PC-3 (cell line): ENCODE measurements at places on chromosomes 5 and 9. TPM values are rescaled to one million over a fixed set of nuclear protein-coding genes. Genes with fewer than 3 reads are reported as not detected.
A peak's percentile ranks its signal among the peaks of the same experiment; 100 is the strongest.

The HARS1 gene
- total RNA-seq = 76.1 and 87.1 TPM in 2 replicates

The AKNA gene
- total RNA-seq = 7.6 and 9.1 TPM in 2 replicates

The LYRM7 gene
- 5.0 and 6.7 TPM in 2 replicates for total RNA-seq

The SLC45A2 gene
- not detected in 2 replicates for total RNA-seq

The PCDH12 gene
- total RNA-seq = 0.15 TPM in 1 of 2 replicates, not detected in the other

The ZNF608 gene
- 0.95 and 1.2 TPM in 2 replicates for total RNA-seq

The NEUROG1 gene
- not detected in 2 replicates for total RNA-seq

- no peak for DNase-seq
- no peak overlapping the region for H3K4me3 ChIP-seq
- H3K4me1 ChIP-seq = no peaks in the 10 kb centered on the region
- H3K27me3 ChIP-seq = no peaks in the 10 kb centered on the region
- H3K36me3 ChIP-seq = no peaks in the 10 kb centered on the region
Observed at GRCh38 chr9:121242959-121243346, 25.0 kb upstream of the GSN start.

GRCh38 chr5:174311531-174312269 lies 266.2 kb downstream of the NSG2 start:
- H3K27me3 ChIP-seq = peaks cover 80% of the 10 kb centered on the region
- peak overlapping the region; percentile 67 for H3K4me3 ChIP-seq
- no peaks in the 10 kb centered on the region; the same call in 1 of the 2 replicates for H3K4me1 ChIP-seq
- peak; percentile 68 for DNase-seq
- no peaks in the 10 kb centered on the region for H3K36me3 ChIP-seq

- no peak overlapping the region for H3K27ac ChIP-seq
- H3K36me3 ChIP-seq = no peaks in the 10 kb centered on the region
- no peak overlapping the region for H3K4me3 ChIP-seq
- H3K4me1 ChIP-seq = no peaks in the 10 kb centered on the region
- H3K27me3 ChIP-seq = no peaks in the 10 kb centered on the region
Observed at GRCh38 chr9:88303721-88304451, 84.4 kb upstream of the SPIN1 start.

GRCh38 chr9:137590469-137591383 lies at the start of gene ZMYND19:
Gene ZMYND19 (minus strand): TSS chr9:137590512. CDS start chr9:137590263, 249 bp downstream.
- peak within 1 kb of the TSS; percentile 89 for H3K4me3 ChIP-seq
- H3K36me3 ChIP-seq = peaks cover 10% of the 10 kb centered on the region; the same call in 1 of the 2 replicates
- no peak within 1 kb of the TSS for H3K27ac ChIP-seq
- H3K27me3 ChIP-seq = no peaks in the 10 kb centered on the region

DNA sequence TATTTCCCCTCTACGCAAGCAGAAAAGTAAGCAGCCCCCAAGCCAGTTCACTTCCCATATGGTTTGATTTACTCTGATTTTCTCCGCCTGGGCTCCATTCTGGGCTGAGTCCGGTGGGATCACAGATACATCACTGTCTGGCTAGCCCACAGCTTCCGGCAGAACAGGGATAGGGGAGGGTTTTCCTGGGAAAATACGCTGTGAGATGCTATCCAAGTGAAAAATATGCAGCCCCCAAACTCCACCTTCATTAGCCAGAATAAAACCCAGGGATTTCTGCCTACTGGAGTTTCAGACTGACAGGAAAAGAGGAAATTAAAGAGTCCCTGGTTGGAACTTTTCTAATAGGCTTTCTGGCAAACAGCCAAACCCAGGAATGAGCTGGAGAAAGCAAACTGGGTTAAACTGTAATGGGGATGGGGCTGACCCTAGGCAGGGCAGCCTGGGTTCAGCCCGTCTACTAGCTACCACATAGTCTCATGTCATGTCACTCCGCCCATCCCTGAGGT lies 16.9 kb upstream of the NIPAL4 start:
- no peak overlapping the region for H3K4me3 ChIP-seq
- H3K27ac ChIP-seq = no peak overlapping the region
- DNase-seq = no peak
- no peaks in the 10 kb centered on the region for H3K36me3 ChIP-seq

- peaks cover 51% of the 10 kb centered on the region for H3K4me1 ChIP-seq
- no peaks in the 10 kb centered on the region for H3K36me3 ChIP-seq
- peak within 1 kb of the TSS; percentile 34; the same call in 1 of the 2 replicates for H3K27ac ChIP-seq
- no peak for DNase-seq
- H3K4me3 ChIP-seq = peak within 1 kb of the TSS; percentile 88
Observed at GRCh38 chr9:137222190-137223077, at the start of gene RNF208. Gene RNF208 (minus strand): TSS chr9:137222240. CDS start chr9:137221212, 1,028 bp downstream.

DNA sequence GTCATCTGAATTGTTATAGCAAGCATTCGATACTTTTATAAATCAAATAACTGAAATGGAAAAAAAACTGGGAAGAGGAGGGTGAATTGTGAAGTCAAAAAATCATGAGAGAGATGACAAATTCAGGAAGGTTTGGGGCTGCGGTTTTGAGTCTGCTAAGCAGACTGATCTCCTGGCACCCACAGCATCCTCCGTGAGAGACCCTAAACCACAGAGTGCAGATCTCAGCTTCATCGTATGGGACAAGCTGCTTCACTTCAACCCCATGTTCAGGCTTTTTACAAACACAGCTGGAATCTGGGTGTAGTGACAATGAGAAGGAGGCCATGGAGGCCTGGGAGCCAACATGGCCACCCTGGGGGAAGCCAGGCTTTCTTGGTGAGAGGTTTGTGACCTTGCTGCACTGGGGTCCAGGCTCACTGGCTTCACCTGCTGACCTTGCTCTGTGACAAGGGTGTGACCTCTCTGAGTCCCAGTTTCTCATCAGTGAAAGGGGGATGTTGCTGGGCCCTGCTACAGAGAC lies 19.4 kb downstream of the USP20 start:
- no peak overlapping the region for H3K4me3 ChIP-seq
- no peak overlapping the region for H3K27ac ChIP-seq
- no peaks in the 10 kb centered on the region for H3K36me3 ChIP-seq
- H3K4me1 ChIP-seq = no peaks in the 10 kb centered on the region

DNA sequence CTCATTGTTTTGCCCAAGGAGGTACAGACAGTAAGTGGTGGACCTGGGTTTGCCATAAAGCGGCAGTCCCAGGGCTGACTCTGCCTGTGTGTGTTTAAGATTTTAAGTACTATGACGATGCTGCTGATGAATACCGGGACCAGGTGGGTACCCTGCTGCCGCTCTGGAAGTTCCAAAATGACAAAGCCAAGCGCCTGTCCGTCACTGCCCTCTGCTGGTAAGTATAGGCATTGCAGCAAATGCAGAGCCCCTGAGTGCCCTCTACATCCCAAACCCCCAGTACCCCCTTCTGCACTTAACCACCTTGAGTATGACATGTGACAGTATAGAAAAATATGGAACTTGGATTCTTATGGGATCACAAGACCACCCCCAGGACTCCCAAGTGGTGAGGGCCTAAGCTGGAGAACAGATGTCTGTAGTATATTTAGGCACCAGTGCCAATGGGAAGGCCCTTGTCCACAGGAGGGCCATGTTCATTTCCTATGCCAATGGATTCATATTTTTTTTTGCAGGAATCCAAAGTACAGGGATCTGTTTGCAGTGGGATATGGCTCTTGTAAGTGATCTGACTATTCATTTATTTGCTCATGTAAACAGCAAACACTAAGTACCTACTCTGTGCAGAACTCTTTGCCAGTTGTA lies 22.0 kb downstream of the ENHO start:
- H3K27ac ChIP-seq = no peak overlapping the region
- H3K36me3 ChIP-seq = no peaks in the 10 kb centered on the region
- DNase-seq = peak; percentile 74
- no peak overlapping the region for H3K4me3 ChIP-seq
- H3K27me3 ChIP-seq = no peaks in the 10 kb centered on the region

GRCh38 chr9:100852088-100852487 lies 176.4 kb upstream of the PLPPR1 start:
- no peak overlapping the region for H3K27ac ChIP-seq
- H3K4me1 ChIP-seq = no peaks in the 10 kb centered on the region
- H3K4me3 ChIP-seq = no peak overlapping the region
- no peaks in the 10 kb centered on the region for H3K36me3 ChIP-seq
